ENCODE measurements at places on chromosomes 3 and 15.

GRCh38 chr15:72242775-72243370 lies 11.9 kb upstream of the PKM start:
- DNase-seq, result no peak

DNA sequence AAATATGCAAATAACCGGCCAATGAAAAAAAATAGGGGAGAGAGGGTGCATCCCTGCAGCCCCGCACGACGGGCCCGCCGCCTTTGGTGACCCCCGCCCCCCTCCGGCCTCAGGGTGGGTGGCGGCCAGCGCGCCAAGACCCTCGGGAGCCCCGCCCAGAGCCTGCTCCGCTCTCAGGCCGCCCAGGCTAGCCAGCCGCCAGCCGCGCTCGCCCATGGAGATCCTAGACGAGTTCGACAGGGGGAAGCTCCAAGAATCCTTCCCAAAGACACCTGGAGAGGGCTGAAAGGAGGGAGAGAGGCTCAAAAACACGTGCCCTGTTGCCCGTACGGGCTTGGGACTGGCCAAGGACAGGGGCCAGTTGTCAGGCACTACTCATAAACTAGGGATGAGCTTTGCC lies 434.0 kb downstream of the NR2F2 start:
- no peak for DNase-seq

DNA sequence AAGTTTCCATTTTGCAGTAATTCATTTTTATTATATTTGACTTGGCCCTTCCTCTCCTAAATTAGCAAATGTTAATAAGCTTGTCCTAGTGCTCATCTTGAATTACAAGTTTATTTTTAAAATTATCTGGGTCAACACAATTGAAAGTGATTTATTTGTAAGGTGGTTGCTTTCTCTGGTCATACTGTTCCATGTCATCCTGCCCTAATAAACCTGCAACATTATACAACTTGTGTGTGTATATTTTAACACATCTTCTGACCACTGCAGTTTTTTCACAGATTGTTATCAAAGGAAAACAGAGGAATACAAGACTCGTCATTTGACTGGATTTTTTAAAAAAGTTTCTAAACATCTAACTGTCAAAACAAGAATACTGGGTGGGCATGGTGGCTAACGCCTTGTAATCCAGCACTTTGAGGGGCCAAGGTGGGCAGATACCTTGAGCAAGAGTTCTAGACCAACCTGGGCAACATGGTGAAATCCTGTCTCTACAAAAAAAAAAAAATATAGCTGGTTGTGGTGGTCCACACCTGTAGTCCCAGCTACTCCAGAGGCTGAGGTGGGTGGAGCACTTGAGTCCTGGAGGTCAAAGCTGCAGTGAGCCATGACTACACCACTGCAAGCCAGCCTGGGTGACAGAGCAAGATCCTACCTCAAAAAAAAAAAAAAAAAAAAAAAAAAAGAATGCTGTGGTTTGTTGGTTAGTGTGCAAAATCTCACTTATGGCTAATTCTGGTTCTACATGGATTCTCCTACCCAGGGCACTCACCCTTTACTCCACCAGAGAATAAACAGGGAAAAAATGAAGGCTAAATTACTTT lies 5.0 kb upstream of the LRRFIP2 start:
- DNase-seq, result no peak

GRCh38 chr3:107184375-107184774 lies 192.9 kb upstream of the CCDC54 start:
- DNase-seq, result no peak

DNA sequence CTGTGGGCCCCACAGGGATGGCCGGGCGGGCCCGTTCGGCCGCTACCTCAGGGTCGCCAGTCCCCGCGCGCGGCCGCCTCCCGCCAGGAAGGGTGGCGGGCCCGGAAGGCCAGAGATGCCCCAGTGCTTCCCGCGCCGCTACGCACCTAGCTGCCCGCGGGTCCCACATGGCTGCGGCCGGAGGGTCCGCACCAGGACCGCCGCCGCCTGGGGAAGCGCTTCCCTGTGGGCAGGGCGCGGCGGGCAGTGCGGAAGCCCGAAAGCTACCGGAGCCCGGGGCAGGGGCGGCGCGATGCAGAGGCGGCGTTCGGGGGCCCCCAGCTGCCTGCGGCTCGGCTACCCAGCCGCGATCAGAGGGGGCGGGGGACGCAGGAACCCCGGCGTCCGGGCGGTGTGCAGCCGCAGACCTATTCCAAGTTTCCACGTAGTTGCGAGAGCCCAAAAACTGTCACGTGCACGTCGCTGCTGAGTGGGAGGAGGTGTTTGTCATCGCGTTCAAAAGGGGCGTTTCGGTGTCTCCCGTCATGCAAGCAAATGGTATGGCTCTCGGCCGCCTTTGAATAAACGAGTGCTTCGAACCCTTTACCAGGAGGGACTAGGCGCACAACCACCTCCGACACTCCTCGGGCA lies at the start of gene TRANK1:
Gene TRANK1 (minus strand): TSS at position 414 of the 630 bp plus-strand sequence. CDS start 245 bp downstream, at position 169.
- no peak for DNase-seq

- peak; percentile 81 for DNase-seq
Observed at GRCh38 chr3:46280105-46280797, 38.0 kb downstream of the CCR3 start.

DNA sequence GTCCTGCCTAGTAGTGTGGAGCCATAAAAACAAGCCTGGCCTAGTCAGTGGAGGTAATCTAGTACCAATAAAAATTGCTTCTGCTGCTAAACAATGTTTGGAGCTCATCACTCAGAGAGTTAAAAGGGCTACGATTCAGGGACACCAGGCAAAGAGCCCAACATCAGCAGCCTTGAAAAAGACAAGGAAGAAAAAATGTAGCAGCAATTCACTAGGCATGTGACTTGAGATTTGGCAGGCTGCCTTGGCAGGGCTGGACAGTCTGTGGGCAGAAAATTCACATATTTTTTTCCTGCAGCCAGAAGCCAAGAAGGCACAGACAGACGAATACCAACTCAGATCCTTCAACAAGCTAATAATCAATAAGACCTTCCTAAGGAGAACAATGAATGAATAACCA lies 47.2 kb downstream of the IGSF11 start:
- no peak for DNase-seq

DNA sequence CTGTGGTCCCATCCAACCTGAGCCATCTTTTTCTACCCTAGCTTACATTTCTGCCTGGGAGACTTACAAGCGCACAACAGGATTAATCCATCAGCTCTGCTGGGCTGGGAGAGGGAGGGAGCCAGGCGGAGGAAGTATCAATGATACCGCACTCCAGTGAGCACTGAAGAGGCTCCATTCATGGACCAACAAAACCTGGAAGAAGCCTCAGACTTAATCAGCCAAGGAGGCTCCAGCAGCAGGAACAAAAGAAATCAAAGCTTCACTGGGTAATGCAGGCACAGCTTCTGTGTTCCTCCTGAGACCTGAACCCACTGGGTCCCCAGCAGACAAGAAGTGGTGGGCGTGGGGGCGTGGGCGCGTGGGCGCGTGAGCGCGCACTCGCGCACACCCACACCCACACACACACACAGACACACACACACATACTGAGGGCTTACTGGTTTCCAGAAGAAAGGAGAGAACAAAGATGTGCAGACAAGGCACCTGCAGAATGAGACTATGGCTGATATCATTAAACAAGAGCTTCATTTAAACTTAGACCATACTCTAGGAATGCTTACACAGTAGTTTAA lies 87.0 kb upstream of the BOC start:
- no peak for DNase-seq

- no peak for DNase-seq
Observed at GRCh38 chr3:190281308-190282051, 40.8 kb downstream of the CLDN1 start.

DNA sequence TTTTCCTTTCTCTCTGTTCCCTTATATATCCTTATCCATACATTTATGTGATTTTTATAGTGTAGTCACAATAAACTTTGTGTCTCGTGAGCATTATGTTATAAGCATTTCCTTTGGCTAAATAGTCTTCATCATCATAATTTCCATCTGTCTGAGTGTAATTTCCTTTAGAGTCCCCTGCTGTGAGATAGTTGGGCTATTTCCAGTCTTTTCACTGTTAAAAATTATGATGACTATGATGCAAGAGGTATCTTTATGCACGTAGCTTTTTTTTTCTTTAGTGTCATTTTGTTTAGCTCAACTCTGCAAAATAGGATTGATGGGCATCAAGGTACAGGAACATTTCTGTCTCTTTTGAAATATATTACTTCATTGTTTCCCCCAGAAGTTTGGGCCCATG lies 26.9 kb upstream of the CA12 start:
- DNase-seq, result no peak

DNA sequence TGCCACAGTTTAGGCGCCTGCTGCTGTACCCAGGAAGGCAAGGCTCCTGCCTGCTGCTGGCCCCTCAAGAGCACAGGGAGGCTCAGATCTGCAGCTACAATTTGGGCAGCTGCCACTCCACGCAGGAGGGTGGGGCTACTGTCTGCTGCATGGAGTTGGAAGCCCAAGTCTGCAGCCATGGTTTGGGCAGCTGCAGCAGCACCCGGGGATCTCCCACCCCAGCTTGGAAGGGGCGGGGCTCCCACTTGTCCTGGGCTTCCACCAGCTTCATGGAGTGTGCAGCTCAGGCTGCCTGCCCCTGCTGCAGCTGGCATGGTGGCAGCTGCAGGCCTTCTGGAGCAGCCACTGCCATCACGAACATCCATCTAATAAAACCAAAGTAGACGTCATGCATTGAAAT lies 512.9 kb downstream of the PYDC2 start:
- DNase-seq, result no peak

DNA sequence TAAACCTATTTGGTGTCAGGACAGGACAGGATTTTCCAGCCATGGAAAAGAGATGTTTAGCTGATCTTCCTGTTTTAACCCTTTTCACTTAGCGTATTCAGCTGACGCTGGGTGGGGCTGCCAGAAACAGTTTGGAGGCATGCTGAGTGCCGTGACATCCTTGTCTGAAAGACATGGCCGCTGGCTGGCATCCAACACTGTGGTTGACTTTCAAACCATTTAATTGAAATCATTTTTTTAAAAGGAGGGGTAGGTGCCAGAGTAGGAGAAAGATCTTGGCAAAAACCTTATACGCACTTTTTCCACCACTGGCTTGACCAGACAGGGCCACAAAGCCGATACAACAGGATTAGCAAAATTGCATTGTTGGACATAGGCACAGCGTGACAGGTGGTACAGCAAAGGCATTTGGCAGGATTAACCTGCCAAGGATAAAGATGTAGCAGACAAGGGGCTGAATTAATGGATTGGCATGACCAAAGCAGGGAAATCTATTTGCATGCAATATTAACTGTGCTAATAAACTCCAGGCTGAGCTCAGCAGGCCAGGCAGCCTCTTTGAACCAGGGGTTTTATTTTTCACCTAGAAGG lies 131.8 kb upstream of the TOPAZ1 start:
- DNase-seq, result no peak

DNA sequence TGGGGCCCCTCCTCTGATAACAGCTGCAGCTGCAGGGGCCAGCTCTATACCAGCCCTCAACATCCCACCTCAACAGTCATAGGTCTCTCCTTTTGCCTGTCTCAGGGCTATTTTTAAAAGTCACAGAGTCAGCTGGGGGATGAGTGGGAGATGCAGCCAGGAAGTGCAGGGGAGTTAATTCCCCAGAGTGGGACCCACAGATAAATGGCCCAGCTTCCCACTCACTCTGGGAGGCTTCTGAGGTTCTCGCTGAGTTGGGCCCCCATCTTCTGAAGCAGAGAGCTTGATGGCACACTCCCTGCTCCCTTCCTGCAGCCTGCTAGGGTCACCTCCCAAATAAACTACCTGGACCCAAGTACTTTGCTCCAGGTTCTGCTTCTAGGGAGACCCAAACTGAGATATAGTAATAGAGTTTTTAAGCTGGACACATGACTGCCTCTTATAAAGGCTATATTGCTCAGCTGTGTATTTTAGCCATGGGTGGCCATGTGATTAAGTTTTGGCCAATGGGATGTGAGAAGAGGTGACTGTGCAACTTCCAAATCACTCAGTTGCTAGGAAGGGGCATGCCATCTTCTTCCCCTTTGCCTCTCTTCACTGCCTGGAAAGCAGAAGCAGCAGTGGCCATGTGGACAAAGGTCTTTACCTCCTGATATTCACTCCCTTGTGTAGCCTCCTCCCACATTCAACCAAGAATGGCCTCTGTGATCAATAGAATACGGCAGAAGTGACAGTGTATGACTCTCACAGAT lies 15.5 kb upstream of the VIPR1 start:
- no peak for DNase-seq

DNA sequence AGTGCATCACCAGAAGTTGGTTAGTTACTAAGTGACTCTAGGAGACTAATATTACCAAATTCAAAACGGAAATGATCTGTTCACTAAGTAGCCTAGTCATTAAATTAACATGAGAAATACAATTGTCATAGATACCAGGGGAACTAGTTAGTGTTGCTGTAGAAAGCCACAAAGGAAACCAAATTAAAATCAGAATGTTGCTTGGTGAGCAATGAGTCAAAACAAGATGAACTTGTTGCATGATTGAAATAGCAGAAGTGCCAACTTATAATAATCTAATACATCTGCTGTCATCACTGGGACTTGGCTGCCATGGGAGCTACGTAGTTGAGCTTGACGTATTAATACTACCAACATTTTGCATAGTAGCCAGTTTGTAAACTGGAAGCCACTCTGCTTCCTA lies 458.1 kb downstream of the DIPK2A start:
- DNase-seq, result no peak

Data from HS-27A (cell line).